ENCODE measurements at places on chromosomes 3 and 15. TPM values are rescaled to one million over a fixed set of nuclear protein-coding genes. Genes with fewer than 3 reads are reported as not detected.

Gene LYZL4
- total RNA-seq = not detected

Gene TNFAIP8L3
- 29.1 TPM for total RNA-seq

Gene GHSR
- not detected for total RNA-seq

Gene GUCA1C
- not detected for total RNA-seq

Gene KLHL25
- 8.2 TPM for total RNA-seq

Gene C3orf20
- not detected for total RNA-seq

Gene PLA2G4D
- not detected for total RNA-seq

Gene ARGFX
- not detected for total RNA-seq

Gene TEX9
- total RNA-seq = 5.4 TPM

Gene ULK4
- total RNA-seq = 5.7 TPM

Gene PAQR5
- total RNA-seq = 88.0 TPM

Gene CCR8
- not detected for total RNA-seq

Gene AGBL1
- not detected for total RNA-seq

Gene MUSTN1
- 0.35 TPM for total RNA-seq

Gene AP3B2
- 0.77 TPM for total RNA-seq

Gene ILDR1
- total RNA-seq = not detected

All from A549 treated with GW870086 at 1 μM for 4 hours (cell line).